Airway epithelial cell (primary cell): ENCODE measurements at places on chromosomes 3 and 15. TPM values are rescaled to one million over a fixed set of nuclear protein-coding genes. Genes with fewer than 3 reads are reported as not detected.

The HRH1 gene
- 2.6 and 3.2 TPM in 2 replicates for total RNA-seq

The LRRC31 gene
- total RNA-seq = not detected in 2 replicates

The P2RY1 gene
- 6.6 and 8.0 TPM in 2 replicates for total RNA-seq

The EOMES gene
- total RNA-seq = not detected in 2 replicates

The PRR20G gene
- total RNA-seq = not detected in 2 replicates

The SQOR gene
- 144 and 160 TPM in 2 replicates for total RNA-seq

The LIPH gene
- total RNA-seq = 3.4 and 9.6 TPM in 2 replicates

The SYNPR gene
- not detected in 2 replicates for total RNA-seq

The UROC1 gene
- not detected in 2 replicates for total RNA-seq

The ZPLD1 gene
- total RNA-seq = 0.28 and 0.56 TPM in 2 replicates

The SCG3 gene
- not detected in 2 replicates for total RNA-seq

The ZNF106 gene
- total RNA-seq = 15.3 and 22.2 TPM in 2 replicates

The GREM1 gene
- 0.23 and 0.92 TPM in 2 replicates for total RNA-seq

The UQCC5 gene
- 1.3 and 14.2 TPM in 2 replicates for total RNA-seq

The CHL1 gene
- 0.05 and 0.85 TPM in 2 replicates for total RNA-seq

The HYPK gene
- total RNA-seq = 11.3 and 20.7 TPM in 2 replicates

The CMTM7 gene
- total RNA-seq = 27.1 and 32.7 TPM in 2 replicates

The FRMD5 gene
- 1.5 and 2.9 TPM in 2 replicates for total RNA-seq

The CAMK2N2 gene
- total RNA-seq = 0.07 TPM in 1 of 2 replicates, not detected in the other

The GOLIM4 gene
- total RNA-seq = 24.0 and 27.2 TPM in 2 replicates

The MYRIP gene
- not detected in 2 replicates for total RNA-seq

The MYEF2 gene
- total RNA-seq = 1.7 and 4.5 TPM in 2 replicates

The CHRNA7 gene
- 0.28 and 0.85 TPM in 2 replicates for total RNA-seq

The PLSCR2 gene
- total RNA-seq = not detected in 2 replicates

The POPDC2 gene
- total RNA-seq = 0.14 and 0.65 TPM in 2 replicates

The SEMA3G gene
- 0.21 and 0.79 TPM in 2 replicates for total RNA-seq

The CSPG4 gene
- 73.2 and 91.5 TPM in 2 replicates for total RNA-seq
